Smooth muscle cell of bladder (primary cell): ENCODE measurements at places on chromosomes 11 and 22. TPM values are rescaled to one million over a fixed set of nuclear protein-coding genes. Genes with fewer than 3 reads are reported as not detected.

THY1 gene
- 154 and 200 TPM in 2 replicates for total RNA-seq

OR5P2 gene
- not detected in 2 replicates for total RNA-seq

MYO7A gene
- total RNA-seq: under 0.01 and 0.09 TPM in 2 replicates

ARHGAP32 gene
- 7.1 and 9.3 TPM in 2 replicates for total RNA-seq

PANX3 gene
- not detected in 2 replicates for total RNA-seq

CEP164 gene
- 26.2 and 27.4 TPM in 2 replicates for total RNA-seq

SH3BP1 gene
- total RNA-seq: 4.7 and 5.7 TPM in 2 replicates

TSSK2 gene
- not detected in 2 replicates for total RNA-seq

ANO5 gene
- under 0.01 and 0.18 TPM in 2 replicates for total RNA-seq

MOV10L1 gene
- 8.6 and 14.8 TPM in 2 replicates for total RNA-seq

NXPE1 gene
- 0.09 TPM in 1 of 2 replicates, not detected in the other for total RNA-seq

OR10G4 gene
- not detected in 2 replicates for total RNA-seq

RPS19BP1 gene
- total RNA-seq: 33.9 and 36.4 TPM in 2 replicates

DEUP1 gene
- not detected in 2 replicates for total RNA-seq

CABP7 gene
- not detected in 2 replicates for total RNA-seq
